ENCODE measurements at places on chromosomes 6 and 20. TPM values are rescaled to one million over a fixed set of nuclear protein-coding genes. Genes with fewer than 3 reads are reported as not detected.

The SYCP2L gene
- total RNA-seq, result not detected

The RSPO3 gene
- not detected for total RNA-seq

The GHRH gene
- not detected for total RNA-seq

The KIFC1 gene
- 148 TPM for total RNA-seq

The SRSF6 gene
- 39.2 TPM for total RNA-seq

The ADAT2 gene
- 10.6 TPM for total RNA-seq

The CALHM6 gene
- 6.0 TPM for total RNA-seq

The EMILIN3 gene
- not detected for total RNA-seq

The WFDC10B gene
- total RNA-seq, result not detected

The METTL24 gene
- total RNA-seq, result not detected

The SERAC1 gene
- 2.5 TPM for total RNA-seq

GRCh38 chr6:125794342-125795137 lies 3.8 kb downstream of the NCOA7 start:
- no peak for DNase-seq

DNA sequence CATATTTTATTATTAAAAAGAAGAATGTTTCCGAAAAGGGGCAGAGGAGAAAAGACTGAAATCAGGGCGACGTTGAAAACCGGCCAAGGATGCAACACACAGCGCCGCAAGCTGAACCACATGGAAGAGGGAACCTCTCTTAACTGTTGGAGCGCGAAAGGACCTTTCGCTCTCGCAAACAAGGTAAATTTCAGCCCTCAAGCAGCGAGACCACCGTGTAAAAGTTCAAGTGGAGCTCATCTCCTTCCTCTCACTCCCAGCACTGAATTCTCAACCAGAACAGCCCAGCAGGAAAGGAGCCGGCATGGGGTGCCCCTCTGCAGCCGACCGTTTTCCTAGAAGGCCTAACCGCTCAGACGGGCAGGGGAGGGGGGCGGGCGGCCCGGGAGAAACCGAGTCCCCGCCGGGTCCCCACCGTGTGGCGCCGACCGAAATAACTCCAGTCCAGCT lies 621 bp downstream of the GPR63 start:
- peak; percentile 32 for DNase-seq

DNA sequence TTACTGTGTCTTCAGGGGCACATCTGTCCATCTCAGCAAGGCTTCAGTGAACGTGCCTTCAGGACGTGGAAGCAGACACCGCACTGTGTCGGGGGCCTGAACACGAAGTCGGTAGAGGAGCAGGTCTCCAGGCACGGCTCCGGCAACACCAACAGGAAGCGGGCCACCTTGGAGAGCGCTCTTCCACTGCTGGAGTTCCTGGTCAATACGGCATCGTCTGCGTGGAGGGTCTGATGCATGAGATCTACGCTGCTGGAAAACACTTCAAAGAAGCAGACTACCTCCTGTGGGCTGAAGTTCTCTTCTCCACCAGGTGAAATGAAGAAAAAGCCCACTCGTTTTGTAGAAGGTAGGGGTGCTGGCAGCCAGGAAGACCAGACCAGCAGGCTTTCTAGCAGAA lies 69.3 kb upstream of the SLCO4A1 start:
- no peak for DNase-seq

DNA sequence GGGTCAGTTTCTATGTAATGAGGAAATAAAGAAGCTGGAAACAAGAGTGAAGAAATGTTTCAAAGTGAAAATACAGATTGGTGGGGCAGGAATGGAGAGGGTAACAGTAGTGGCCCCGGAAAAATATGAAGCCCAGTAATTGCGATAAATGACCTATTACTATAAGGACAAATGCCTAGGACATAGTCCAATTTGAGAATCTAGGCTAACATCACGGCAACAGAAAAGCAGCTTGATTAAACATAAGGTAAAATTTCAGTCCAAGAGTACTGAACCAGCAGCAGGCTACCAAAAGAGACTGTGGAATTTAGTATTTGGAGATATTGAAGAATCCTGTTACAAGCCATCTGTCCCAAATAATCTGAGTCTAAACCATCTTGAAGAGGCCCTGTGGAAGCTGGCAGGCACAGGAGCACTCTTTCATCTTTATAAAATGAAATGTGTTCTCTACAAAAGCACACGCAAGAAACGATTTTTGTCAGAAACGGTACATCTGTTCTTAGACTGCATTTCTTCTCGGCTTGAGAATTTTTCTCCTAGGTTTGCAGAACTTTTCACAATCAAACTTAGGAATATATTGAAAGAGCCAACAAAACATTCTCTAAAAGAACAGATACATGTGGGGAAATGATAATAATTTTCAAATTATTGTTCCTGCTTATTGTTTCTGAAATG lies 49.3 kb downstream of the ELOVL5 start:
- DNase-seq, result no peak

- no peak for DNase-seq
These were observed 294.0 kb downstream of the SAMD5 start for GRCh38 chr6:147802459-147802858.

DNA sequence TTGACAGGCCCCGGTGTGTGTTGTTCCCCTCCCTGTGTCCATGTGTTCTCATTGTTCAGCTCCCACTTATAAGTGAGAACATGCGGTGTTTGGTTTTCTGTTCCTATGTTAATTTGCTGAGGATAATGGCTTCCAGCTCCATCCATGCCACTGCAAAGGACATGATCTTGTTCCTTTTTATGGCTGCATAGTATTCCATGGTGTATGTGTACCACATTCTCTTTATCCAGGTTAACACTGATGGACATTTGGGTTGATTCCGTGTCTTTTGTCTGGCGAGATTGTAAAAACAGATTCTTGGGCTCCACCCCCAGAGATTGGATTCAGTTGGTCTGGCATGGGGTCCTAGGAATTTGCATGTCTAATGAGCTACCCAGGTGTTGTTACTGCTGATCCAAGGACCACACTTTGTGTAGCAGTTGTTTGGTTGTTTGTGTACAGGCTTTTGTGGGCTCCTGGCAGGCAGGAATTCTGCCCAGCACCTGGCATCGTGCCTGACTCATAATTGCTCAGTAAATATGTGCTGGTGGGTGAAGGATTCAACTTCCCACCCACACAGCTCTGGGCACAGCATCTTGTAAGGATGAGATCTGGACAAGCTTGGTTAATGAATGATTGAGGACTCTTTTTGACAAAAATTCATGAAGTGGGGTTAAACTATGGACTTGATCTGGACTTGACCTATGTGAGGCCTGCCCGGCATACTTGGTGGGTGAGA lies 5.2 kb downstream of the TOX2 start:
- no peak for DNase-seq

GRCh38 chr20:48841875-48842529 lies 14.2 kb upstream of the PREX1 start:
- DNase-seq, result peak; percentile 75

DNA sequence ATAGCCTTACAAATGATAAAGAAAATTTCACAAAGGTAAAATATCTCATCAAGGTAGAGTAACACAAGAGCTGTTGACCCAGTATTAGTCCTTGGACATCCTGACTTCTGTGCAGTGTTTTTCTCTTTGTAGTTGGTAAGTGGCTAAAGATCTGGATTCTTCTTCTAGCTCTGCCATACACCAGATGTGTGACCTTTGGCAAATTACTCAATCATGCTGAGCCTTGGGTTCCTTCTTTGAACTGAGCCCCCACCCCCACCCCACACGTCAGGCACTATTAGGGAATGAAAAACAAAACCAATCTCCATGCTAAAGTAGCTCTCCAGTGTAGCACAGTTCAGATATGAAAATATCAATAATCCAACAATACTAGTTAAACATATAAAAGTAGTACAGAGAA lies 15.1 kb upstream of the TRIM39 start:
- DNase-seq, result no peak

- no peak for DNase-seq
These were observed 81.0 kb upstream of the ASF1A start for GRCh38 chr6:118812970-118813369.

GRCh38 chr20:25216199-25216945 lies 20.9 kb downstream of the ENTPD6 start:
- DNase-seq, result no peak

- no peak for DNase-seq
These were observed 23.6 kb downstream of the IL17A start for GRCh38 chr6:52209770-52210169.

DNA sequence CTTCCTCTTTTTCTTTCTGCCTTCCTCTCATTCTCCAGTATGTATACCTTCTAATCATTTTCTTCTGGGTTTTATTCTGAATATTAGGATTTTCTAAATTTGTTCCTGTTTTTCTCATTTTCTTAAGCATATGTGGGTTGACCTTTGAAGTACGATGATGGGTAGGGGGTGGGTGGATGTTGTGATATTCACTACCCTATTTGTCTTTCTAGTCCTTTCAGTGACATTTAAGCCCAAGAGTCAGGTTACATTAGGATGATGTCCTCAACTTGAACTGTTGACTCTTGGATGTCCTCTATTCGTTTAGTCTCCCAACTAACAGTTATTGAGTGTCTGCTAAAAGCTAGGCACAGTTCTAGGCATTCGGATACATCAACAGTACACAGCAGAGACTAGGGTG lies 7.3 kb downstream of the ABT1 start:
- DNase-seq, result no peak

- no peak for DNase-seq
These were observed 63.7 kb downstream of the C6orf118 start for GRCh38 chr6:165245701-165246100.

- peak; percentile 97 for DNase-seq
These were observed 45.2 kb upstream of the NT5E start for GRCh38 chr6:85404564-85405174.

DNA sequence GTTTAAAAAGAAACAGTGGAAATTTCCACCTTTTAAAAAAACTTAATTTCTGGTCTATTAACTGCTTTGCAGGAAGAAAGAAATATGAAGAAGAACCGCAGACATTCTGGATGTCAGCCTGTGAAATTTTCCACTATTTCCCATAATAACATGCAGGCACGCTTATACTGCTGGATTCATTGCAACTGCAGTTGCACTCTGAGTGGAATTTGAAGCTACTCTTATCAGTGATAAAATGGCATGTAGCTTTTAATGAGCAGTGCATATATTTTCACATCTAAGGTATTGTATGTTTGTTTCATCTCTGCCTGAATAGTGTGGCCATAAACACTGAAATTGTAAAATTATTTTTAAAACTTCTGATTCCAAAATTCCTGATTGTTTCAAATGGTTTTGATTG lies 28.2 kb downstream of the NCOA3 start:
- DNase-seq, result no peak

DNA sequence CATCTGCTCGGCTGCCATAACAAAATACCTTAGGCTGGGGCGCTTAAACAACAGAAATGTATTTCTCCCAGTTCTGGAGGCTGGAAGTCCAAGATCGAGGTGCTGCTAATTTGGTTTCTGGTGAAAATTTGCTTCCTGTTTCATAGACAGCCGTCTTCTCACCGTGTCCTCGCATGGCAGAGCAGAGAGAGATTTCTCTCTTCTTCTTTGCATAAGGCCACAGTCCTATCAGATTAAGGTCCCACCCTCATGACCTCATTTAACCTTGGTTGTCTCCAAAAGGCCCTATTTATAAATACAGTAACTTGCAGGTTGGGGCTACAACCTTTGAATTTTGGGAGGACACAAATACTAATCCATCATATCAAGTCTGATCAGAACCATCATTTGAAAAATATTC lies 544.3 kb downstream of the KIF16B start:
- DNase-seq, result no peak

GRCh38 chr6:10954590-10955010 lies 67.7 kb downstream of the SYCP2L start:
- DNase-seq, result peak; percentile 92

- DNase-seq, result no peak
These were observed 178.2 kb upstream of the IMPG1 start for GRCh38 chr6:76250666-76251065.

- DNase-seq, result no peak
These were observed 22.1 kb upstream of the RALGAPA2 start for GRCh38 chr20:20734475-20734948.

- DNase-seq, result no peak
These were observed 258.2 kb upstream of the NT5E start for GRCh38 chr6:85191656-85192055.

GRCh38 chr6:149716181-149716963 lies 1.5 kb downstream of the LATS1 start:
- DNase-seq, result no peak

DNA sequence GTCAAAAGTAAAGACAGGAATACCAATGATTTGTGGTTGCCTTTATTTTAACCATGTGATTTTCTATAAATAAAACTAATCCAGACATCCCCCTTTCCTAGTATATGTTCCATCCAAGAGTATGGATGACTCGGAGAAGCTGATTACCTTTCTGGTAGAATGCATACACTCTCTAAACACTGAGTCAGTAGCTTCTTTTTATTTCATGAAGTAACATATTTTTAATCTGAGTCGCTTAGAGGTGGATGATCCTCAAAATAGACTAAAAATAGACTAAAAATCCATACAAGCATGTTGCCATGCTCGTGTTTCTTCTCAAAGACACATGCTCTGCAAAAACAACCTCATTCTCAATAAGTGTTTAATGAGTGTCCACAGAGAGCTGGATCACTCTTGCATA lies 263.7 kb downstream of the COL12A1 start:
- DNase-seq, result no peak

DNA sequence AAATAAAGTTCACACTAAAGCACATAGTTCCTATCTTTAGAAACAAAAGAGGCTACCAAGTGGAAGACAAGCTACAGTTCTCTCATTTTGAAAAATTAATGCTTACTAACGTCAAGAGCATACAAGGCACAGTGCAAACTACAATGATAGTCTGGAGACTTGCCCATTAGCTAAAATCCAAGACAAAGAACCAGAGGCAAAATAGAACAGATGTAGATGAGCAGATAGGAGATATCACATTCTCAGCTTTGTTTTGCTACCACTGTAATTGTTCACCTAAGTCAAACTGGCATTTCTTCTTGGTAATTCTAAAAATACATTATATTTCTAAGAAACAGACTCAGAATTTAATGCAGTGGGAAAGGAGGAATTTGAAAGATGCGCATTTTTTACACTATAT lies 5.2 kb downstream of the TMEM30A start:
- no peak for DNase-seq

DNA sequence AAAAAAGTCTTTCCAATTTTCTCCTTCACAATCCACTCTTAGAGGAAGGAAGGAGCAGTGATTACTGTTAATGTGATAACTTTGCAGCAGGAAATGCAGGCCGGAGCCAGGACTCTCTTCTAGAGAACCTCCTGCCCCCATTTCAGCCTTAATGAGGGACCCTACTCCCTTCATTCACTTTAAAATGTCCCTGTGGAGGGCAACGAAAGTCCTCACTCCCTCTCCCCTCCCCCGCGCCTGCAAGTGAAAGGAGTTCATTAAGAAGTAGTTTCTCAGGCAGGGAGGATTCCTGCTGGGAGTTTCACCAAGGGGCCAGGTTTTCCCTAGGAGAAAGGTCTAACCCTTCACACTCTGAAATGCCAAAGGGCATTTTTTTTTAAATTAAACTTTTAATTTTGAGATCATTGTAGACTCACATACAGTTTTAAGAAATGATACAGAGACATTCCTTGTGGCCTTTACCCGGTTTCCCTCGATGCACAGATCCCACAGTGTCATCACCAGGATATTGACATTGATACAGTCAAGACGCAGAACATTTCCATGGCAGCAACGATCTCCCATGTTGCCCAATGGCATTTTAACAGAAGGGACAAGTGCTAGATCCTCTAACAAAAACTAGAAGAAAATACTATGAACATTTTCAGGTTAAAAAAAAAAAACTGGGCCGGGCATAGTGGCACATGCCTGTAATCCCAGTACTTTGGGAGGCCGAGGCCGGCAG lies 6.8 kb upstream of the COMMD7 start:
- DNase-seq, result no peak
